GM20000 (cell line): ENCODE measurements at places on chromosomes 7 and 10.

DNA sequence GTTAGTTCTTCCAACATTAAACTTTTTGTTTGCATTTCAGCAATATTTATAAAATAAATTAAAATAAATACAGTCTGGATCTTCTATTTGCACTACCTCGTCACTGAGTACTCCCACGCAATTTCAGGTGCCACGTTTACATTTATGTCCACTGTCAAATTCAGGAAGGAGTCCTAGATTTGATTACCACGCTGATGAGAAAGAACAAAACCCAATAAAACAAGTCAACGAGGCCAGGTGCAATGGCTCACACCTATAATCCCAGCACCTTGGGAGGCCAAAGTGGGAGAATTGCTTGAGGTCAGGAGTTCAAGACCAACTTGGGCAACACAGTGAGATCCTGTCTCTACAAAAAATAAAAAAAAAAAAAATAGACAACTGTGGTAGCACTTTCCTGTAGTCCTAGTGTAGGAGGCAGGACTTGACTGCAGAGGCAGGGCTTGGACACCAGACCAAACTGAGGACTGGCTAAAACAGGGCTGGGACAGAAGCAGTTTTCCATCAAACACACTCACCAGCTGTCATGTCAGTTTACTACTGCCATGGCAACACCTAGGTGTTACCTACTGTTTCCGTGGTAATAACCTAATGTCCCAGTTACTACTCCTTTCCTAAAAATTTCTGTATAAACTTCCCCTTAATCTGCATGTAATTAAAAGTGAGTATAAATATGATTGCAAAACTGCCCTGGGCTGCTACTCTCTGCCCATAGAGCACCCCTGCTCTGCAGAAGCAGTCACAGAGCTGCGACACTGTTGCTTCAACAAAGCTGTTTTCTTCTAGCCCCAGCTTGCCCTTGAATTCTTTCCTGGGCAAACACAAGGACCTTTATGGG lies 341.7 kb downstream of the PARD3 start:
- no peak for DNase-seq

DNA sequence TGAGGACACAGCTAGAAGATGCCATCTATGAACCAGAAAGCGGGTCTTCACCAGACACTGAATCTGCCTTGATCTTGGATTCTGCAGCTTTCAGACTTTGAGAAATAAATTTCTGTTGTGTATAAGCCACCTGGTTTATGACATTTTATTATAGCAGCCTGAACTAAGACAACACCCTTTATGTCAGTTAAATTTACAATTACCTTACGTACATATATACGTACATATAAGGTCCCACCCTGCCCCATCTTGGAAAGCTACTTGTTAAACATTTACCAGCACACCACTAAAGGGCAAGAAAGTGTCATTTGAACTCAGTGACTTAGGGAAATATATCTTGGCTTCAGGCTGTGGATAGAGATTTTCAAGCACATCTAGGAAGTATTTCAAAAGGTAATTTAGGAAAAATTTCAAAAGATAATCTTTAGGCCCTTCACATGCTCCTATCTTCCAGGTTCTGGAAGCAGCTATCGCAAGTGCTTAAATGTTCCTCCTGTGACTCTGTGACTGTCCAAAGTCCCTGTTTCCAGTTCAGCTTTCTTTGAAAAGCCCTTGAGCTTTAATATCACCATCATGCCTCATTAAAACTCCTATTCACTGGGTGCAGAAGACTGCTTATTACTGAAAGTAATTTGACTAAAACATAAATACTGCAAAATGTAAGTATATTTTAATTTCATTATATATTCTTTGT lies 9.6 kb upstream of the SRI start:
- no peak for DNase-seq

DNA sequence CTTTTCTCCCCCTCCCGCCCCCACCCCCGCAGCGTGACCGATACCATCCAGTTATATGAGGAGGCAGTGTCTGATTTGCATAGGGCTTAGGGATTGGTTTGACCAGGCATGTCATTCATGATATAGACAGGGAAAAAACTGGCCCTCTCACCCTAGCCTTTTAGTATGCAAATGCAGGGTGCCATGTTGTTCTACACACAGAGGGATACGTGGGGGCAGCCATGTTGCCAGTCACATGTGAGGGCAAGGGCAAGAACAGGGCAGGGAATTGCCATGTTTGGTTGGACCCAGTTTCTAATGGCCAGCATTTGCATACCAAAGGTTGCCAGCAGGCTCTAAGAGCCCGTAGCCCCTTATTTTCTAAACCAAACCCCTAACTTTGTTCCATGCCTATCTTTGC lies 552.1 kb downstream of the SORCS1 start:
- DNase-seq = no peak

DNA sequence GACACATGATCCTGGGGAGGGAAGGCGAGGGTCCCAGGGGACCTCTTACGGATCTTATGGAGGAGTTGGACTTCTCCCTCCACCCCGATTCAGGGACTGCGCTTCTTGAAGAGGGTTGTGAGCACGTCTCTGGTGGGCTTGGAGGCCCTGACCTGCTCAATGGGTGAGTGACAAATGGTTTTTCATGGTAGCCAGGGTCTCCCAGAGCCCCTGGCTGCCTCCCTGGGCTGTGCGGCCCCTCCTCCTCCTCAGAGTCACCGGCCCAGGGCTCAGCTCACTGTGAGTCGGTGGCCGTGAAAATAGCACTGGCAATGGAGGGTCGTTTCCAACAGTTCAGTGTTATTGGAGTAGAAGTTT lies 26.6 kb downstream of the INPP5A start:
- DNase-seq = no peak

GRCh38 chr7:25385506-25386136 lies 157.3 kb upstream of the NPVF start:
- no peak for DNase-seq

DNA sequence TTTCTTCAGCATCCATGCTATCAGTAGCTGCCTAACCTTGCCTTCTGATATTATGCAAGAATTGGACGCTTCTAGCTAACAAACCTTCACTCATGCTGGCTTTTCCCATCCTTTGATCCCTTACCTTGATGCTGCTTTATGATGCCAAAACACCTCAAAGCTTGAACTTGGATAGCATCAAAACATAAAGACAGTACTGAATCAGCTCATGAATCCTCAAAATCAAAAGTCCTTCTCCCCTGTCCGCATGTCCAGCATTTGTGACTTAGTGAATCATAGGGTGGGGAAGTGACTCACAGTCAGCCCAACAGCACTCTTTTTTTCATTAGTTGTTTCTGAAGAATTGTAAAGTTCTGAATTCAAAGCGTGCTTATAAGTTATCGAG lies 89.5 kb upstream of the PIK3CG start:
- no peak for DNase-seq

- no peak for DNase-seq
Observed at GRCh38 chr7:157043745-157044144, 33.3 kb upstream of the MNX1 start.

DNA sequence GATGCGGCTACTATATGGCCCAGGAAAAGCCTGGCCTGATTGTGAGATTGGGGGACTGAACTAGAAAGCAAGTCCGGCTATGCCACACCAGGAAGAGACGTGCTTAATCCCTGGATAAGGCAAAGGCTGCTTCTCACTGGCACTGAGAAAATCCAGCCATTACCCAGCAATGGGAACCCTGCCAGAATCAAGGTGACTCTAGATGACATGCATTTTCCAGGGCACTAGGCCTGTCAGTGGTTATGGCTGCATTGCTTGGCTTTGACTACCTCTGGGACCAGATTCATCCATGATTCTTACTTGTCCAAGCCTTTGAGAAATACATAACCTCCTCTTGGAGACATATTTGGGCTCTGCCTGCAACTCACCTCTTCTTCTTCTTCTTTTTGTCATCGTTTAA lies 317.2 kb downstream of the GRID1 start:
- DNase-seq = no peak

DNA sequence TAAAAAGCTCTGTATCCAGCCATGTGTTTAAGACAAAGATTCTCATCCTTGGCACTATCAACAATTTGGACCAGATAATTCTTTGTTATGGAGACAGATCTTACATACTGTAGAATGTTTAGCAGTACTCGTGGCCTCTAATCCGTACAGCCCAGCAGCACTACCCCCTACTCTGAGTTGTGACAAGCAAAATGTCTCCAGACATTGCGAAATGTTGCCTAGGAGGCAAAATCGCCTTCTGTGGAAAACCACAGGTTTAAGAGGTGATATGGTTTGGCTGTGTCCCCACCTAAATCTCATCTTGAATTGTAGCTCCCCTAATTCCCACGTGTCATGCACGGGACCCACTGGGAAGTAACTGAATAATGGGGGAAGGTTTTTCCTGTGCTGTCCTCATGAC lies 186.7 kb downstream of the CHCHD3 start:
- DNase-seq = no peak

DNA sequence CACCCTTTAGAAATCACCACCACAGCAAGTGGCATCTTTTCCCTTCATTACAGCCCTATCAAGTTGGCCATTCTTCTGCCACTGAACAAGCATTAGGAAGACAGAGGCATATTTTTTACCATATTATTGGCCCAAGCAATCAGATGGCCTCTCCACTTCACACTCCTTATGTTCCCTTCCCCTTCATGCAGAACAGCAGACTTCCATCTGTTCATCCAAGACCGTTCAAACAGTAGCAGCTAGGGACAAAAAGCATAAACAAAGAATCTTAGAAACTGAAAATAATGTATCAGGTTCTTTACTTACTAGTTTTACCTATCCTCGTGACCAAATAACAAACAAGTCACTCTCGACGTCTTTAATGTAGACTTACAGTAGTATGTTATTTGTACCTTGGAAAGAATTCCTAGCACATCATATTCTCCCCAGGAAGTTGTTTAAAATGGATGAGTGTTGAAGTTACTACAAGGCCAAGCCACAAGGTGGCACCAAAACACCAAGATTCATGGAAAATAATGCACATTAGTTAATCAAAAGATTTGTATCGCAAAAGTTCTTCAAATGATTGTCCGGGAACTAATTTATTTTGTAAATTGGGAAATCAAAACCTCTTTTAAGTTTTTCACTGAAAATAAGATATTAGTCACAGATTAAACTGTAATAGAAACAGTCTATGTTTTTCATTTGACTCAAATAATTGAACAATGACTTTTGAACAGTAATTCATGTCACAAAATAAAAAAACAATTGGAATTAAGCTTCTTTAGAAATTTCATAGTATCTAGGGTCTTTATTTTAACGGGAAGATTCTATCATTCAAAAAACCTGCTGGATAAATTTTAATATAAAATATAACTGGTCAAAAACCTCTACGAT lies 112.1 kb downstream of the VPS41 start:
- peak; percentile 15 for DNase-seq

DNA sequence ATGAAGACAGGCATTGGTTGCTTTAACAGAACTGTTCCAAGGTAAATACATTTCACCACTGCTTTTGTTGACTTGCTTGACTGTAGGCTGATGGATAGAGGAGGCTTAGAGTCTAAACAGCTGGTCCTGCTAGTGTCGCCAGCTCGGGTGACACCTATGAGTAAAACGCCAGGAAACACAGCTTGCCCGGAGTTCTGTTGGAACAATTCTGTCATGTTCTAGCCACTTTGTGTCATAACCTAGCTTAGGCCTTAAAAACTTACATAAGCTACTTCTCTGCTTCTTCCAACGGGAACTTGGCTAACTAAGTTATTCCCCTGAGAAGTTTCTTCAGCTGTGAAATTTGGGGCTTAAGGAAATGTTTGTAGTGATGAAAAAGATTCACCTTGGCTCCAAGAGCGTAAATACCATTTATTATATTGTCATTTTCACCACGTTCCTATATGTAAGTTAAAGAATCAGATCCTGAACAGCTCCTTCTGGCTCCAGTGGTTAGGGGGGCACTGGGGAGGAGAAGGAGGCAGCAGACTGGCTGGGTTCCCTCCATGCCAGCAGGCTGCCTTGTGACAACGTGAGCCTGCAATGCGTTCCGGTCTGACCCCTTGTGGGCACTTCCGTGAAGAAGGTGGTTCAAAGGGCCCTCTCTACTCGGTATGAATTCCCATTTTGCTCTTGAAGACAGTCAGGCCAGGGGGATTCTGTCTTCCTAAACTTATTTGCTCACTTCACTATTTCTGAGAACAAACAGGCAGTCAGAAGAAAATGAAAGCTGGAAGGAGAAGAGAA lies 253.2 kb downstream of the BMPER start:
- no peak for DNase-seq

DNA sequence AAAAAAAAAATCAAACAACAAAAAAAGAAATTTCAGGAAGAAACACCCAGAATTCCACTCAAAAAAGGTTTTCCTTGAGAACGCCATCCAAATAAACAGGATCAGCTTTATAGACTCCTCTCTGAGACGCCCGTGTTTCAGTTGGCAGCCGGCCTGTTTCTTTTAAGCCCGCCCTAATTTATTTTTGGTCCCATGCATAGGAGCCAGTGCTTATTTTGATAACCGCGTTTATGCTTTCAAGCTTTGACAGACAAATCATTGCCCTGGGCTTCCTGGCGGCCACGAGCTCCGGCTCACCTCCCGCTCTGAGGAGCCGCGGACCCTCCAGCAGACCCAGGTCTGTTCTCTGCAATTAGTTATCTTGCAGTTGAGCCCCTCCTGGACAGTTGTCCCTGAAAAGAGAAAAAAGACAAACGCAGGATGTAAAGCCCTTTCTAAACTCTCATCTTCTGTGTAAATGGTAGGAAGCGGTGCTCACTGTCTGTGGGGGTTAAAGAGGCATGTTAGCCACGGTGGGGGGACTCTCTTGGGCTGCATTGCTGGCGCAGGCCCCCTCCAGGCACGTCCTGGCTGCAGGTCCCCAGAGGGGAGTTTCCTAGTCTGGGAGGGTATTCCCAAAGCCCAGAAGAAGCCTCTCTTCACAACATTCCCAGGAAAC lies 22.2 kb upstream of the UNCX start:
- DNase-seq = no peak

DNA sequence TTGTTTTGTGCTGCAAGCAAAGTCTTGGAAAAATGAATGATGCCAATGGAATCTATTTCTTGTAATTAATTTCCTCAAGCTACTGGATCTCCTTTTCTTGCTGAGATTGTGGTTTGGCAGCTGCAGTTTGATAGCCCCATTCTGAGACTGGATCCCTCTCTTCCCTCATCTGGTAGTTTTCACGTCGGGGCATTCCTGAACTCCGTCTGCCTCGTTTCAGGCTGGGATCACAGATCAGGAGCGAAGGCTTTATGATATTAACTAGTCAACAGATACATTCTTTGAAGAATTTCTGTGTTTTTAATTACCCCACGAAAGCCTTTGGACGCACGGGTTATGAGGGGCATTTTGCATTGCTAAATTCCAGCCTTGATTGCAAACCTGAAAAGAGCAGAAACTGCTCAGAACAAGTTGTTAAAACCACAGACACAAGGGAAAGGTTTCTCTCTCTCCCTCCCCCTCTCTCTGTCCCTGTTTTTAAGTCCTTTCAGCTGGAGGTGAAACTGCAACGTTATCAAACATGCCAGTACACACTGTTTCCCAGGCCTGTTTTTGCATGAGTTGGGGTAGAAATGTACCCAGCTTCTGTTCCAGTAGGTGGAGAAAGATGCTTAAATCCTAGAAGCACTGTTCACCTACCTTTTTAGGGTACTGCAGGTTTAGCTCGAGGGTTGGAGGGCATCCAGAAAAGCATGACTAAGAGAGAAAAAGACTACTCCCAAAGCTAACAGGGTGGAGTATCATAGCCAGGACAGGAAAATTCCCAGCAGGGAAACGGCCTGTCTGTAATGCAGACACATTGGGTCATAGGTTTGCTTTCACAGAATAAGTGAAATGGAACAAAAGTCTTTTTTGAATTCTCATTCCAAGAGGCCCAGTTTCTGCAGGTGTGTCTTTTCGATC lies 124.3 kb downstream of the CUX1 start:
- DNase-seq = no peak
